SK-N-SH (cell line): ENCODE measurements at places on chromosomes 1 and 21. TPM values are rescaled to one million over a fixed set of nuclear protein-coding genes. Genes with fewer than 3 reads are reported as not detected.

Gene UQCRH
- polyA plus RNA-seq: 971 and 1,411 TPM in 2 replicates

Gene LRRIQ3
- polyA plus RNA-seq: 0.56 and 0.70 TPM in 2 replicates

GRCh38 chr1:59768792-59769735, 45.7 kb upstream of the HOOK1 start:
- DNase-seq: no peak

GRCh38 chr21:18725653-18726052, 322.1 kb upstream of the TMPRSS15 start:
- no peak for DNase-seq
